Occipital lobe (tissue), 3 donors: ENCODE measurements at places on chromosomes 12 and 14.

DNA sequence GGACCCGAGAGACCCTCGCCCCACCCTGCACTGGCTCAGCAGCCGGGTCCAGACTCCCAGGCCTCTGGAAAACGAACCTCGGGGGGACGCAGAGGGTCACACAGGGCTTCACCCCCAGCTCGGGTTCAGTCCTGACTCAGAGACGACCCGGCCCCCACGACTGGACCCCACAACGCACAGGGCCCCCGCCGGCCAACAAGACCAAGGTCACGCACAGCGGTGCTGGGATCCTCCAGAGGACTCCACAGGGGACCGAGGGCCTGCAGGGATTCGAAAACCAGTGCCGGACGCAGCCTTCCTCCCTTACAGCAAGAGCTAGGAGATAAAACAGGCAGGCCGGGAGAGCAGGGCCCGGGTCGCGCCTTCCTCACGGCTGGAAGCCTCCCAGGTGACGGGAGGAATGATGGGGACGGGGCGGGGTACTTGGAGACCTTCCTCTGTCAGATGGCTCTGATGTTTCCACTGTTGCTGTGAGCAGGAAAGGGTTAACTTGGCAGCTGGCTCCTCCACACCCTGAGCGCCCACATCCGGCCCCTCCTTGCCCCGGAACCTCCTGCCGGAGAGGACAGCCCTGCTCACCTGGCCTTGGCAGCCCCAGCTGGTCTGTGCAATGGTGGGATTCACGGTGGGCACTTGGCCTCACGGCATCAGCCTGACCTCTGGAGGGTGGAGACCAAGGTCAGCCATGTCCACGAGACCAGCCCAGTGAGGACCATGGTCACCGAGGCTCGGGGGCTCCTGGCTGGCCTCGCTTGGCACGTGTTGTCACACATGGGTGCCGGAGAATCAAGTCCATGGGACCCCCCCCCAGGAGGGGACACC lies 46.2 kb downstream of the GALNT9 start:
- DNase-seq: no peak

- DNase-seq: no peak
Observed at GRCh38 chr14:61388173-61388975, 67.0 kb downstream of the PRKCH start.

DNA sequence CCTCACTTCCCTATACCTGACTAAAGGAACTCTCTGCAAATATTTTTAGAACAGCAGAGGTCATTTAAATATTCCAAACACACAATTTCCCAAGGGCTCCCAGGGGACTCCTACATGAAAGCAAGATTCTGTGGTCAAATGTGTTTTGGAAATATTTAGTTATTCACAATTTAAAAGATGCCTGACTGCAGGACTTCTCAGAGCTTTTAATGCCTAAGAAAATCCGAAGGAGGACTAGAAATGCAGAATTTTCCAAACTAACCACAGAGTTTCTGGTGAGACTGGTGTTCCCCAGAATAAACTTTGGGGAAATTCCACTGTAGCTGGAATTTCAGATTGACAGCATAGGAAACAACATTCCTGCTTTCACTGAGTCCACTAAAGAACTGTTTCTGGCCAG lies 84.8 kb upstream of the MAP1LC3B2 start:
- no peak for DNase-seq

DNA sequence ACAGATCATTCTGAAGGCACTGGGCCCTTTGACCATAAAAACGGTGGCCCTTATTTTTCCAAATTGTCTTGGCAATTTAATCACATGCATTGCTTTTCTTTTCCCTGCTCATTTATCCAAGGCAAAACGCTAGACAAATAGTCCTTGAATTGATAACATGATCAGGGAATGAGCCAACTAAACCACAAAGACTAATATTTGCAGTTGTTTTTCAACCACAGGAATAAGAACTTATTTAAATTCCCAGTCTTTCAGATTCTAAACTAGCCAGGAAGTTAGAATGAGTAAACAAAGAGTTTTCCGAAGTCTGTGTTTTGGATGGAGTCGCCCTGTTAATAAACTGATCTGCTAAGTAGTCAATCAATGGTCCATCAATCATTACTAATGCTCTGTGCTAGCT lies 14.9 kb downstream of the TBX5 start:
- DNase-seq: no peak

DNA sequence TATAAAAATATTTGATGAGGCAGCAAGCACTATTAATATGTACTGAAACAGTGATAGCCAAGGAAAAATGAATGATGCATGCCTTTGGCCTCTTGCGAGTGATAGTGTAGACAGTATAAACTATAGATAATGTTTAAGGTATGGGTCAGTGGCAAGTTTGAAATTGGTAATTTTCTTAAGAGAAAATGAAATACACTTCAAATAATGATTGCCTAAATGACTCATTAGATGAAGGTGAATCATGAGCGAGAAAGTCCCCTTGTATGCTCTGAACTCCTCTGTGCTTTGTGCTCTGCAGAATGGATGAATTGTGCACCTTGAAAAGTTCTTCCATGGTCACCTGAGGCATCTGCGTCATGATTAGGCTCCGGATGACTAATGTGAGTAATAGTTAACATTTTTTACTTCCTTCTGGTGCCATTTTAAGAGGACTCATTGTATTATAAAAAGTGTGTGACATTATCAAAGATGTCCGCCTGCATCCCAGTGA lies 84.9 kb upstream of the RTL1 start:
- no peak for DNase-seq

DNA sequence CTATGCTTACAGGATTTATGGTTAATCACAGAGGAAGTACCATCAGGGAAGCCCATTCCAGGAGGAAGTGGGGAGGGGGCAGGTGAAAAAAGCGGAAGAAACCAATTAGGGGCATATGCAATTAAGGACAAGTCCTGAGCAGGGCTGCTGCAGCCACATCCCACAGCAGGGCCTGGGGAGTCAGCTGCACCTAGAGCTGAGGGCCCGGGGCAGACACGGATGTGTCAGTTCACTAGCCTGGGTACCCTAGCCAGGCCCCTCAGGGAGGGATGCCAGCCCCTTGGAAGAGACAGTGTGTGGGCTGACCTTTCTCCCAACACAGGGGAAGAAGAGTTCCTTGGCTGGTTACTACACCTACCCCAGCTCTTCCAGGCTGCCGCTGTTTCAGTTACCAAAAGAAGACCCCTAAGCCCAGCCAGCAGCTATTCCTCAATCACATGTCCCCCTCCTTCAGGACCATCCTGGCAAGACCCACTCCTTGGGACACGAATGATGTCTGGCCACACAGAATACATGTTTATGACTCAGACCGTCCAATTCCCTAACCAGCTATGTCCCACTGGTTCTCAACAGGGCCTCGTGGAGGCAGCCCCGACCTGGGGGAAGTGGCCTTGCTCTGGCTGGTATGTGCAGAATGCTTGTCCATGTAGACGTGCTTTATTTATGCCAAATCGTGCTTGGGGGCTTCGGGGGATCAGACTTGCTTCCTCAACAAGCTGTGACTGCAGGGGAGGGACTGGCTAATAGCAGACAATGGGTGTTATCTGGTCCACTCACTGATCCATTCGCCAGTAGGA lies 133.7 kb upstream of the RTL1 start:
- DNase-seq: no peak

DNA sequence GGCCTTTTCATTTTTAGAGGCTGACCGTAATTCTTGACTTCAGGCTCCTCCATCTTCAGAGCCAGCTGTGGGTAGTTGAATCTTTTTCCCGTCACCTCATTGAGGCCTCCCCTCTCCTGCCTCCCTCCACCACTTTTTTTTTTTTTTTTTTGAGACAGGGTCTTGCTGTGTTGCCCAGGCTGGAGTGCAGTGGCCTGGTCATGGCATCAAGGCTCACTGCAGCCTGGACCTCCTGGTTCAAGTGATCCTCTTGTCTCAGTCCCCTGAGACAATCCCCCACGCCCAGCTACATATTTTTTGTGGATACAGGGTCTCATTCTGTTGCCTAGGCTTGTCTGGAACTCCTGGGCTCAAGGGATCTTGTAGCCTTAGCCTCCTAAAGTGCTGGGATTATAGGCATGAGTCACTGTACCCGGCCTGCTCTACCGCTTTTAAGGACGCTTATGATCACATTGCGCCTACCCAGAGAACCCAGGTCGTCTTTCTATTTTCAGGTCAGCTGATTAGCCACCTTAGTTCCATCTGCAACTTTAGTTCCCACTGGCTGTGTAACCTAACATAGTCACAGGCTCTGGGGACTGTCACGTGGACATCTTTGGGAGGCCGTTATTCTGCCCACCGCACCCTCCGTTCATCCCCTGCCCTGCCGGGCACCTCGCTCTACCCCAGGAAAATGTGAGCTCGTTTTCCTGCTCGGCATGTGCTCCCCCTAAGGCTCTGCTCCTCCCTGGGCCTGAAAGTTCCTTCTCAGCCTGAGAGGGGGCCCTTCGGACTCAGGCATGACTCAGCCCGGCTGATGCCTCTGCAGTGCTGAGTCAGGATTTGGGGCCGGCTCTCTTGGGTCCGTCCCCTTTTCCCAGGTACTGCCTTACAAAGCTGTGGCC lies 13.4 kb downstream of the TNFAIP2 start:
- no peak for DNase-seq

DNA sequence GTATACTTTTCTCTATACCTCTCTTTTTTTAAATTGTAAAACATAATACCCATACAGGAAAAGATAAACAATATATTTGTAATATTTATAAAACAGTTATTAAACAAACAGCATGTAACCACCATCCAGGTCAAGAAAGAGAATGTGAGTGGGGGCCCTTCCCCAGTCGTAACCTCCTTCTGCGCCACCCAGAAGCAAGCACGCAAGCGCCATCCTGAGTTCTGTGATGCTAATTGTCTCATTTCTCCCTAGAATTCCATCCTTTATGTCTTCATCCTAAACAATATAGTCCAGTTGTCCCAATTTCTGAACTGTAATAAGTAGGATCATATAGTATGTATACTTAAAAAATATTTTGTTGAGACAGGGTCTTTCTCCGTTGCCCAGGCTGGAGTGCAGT lies 129.5 kb downstream of the EXOC5 start:
- no peak for DNase-seq

- no peak for DNase-seq
Observed at GRCh38 chr14:69344171-69344570, 53.9 kb downstream of the ERH start.

GRCh38 chr12:112112409-112113133 lies 4.0 kb upstream of the NAA25 start:
- no peak for DNase-seq

DNA sequence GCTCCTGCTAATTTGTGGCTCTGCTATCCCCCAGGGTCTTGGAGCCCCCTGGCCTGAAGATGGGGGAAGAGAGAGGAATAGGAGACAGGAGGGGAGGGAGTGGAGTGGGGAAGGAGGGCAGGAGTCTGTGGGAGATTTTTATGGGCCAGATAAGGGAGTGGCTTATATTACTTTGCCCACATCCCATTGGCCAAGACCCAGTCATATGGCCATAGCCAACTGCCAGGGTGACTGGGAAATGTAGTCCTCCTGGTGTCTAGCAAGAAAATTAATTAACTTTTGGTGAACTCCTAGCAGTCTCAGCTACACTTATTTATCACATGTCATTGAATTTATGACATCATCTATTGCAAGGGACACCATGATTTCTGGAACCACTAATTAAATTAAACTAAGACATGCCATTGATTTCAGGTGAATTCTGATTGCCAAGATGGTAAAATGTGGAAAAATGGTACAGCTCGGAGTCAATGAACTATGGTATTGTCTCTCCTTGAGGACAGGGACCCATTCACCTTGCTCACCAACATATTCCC lies 50.3 kb downstream of the ESRRB start:
- no peak for DNase-seq
